ENCODE measurements at places on chromosomes 7 and 10.

- no peak for DNase-seq
These were observed 396.5 kb downstream of the POM121L12 start for GRCh38 chr7:53431901-53432300.

DNA sequence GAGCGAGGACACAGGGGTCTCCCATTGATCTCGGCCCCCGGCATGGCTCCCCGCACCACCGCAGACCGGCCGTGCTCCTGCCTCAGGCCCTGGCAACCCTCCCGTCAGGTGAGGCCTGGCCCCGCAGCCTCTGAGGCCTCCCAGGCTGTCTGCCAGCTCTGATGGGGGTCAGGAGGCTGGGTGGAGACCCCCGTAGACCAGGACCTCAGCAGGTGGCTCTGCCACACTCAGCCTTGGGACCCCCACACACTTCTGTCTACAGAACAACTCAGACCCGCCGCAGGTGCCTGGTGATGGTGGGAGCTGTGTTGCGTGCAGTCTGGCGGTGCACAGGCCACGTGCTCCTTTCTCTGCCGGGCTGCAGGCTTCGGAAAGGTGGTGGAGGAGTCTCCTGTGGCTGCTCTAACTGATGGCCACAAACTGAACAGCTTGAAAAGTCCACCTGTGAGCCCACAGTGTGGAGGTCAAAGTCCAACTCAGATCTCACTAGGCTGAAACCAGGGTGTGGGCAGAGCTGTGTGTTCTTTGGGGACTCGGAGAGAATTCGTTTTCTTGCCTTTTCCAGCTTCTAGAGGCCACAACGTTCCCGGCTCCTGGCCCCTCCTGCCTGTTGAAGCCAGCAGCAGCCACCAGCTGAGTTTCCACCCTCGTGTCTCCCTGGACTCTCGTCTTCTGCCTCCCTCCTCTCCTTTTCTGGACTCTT is 62.5 kb downstream of the PWWP2B start:
- DNase-seq, result no peak

GRCh38 chr10:130971123-130971435 is 340.4 kb downstream of the TCERG1L start:
- no peak for DNase-seq

DNA sequence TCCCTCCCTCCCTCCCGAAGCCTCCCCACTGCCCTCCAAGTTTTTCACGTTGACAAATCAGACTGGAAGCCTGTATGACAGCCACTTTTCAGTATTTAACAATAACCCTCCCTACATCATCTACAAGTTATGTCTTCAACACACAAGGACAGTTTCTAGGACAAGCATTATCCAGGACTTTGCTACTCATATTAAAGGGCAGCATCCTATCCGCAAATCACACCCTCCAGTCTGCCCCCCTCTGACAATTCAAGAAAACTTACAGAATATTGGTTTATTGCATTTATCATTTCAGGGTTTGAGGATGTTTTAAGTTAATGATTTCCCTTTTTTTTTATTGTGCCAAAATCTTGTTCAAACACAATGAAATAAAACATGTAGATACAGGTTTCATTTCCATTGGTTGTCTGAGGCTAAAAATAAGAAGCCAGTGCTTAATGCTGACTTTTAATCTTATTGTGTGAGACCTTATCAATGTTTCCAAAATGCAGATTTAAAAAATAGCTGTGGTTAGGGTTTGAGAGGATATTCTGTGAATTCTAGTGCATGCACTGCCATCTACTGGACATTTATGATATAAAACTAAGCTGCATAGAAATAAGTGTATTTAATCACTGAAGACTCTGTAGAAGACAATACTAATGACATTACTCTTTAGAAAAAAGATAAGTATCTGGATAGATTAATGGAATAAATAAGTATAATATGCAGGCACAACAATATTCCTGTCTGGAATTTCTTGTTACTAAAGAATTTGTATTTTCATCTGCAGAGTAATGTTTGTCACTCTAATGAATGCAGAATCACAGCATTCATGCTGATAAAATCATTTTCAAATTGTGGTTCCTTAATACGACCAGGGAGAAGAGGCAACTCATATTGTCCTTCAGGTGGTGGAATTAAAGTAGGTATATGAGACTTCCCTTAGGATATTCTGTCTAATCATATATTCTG is 64.1 kb downstream of the CAV1 start:
- DNase-seq, result no peak

DNA sequence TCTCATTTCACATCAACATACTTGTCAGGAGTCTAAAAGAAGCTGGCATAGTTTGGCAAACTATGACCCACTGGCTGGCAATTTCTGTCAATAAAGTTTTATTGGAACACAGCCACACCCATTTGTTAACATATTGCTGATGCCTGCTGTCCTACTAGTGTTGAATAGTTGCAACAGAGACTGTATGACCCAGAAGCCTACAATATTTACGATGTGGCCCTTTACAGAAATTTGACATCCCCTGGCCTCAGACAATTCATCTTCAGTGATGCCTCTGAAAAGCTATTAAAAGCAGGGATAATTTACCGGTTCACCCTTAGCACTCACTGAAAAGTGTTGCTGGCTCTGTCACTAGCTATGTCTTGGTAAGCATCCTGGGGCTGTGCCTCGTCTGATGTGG is 155.2 kb downstream of the ARID5B start:
- DNase-seq, result no peak

- DNase-seq, result no peak
These were observed 26.4 kb upstream of the GSDME start for GRCh38 chr7:24783698-24784097.

- no peak for DNase-seq
These were observed 84.9 kb downstream of the MKX start for GRCh38 chr10:27660711-27661110.

- DNase-seq, result no peak
These were observed 6.2 kb upstream of the MRC1 start for GRCh38 chr10:17802976-17803375.

DNA sequence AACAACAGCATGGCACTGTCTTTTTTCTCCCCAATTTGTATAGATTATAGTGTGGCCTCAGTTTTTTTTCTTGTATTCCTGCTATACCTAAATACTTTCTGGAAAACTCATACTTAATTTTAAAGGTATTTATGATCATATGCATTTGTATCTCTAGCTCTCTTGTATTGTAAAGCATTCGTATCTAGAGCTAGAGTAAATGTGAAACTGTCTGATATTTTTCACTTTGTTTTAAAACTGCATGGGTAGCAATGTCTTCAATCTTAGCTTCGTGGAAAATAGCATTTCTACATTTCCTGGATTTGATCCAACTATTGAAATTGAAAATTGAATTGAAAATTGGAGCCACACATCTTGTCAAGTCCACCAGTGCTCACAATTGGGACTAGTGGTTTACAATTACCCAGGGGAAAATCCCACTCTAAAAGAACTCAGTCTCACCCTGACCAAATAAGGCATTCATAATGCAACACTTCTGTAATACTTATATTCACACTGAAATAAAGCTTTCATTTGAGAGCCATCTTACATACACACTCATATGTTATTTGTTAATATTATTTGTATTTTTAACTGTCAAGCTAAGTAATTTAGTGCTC is 51.3 kb upstream of the KLF6 start:
- DNase-seq, result no peak

DNA sequence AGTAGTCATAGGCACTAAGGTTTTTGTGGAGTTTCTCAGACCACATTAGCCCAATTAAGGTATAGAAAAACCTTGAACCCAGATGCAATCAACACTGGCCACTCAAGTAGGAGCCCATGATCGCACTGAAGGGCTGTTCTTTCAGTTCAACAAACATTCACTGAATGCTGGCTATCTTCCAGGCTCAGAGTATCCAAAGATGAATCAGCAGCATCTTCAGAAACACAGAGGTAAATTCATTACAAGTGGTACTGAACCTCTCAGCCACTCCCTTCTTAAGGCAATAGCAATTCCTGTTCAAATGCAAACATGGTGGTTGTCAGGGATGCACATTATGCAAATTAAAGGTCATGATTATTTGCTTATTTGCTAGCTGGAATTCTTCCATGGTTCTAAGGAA is 17.1 kb downstream of the KCNK18 start:
- DNase-seq, result no peak

- no peak for DNase-seq
These were observed 111.0 kb downstream of the EGFR start for GRCh38 chr7:55129541-55130394.

DNA sequence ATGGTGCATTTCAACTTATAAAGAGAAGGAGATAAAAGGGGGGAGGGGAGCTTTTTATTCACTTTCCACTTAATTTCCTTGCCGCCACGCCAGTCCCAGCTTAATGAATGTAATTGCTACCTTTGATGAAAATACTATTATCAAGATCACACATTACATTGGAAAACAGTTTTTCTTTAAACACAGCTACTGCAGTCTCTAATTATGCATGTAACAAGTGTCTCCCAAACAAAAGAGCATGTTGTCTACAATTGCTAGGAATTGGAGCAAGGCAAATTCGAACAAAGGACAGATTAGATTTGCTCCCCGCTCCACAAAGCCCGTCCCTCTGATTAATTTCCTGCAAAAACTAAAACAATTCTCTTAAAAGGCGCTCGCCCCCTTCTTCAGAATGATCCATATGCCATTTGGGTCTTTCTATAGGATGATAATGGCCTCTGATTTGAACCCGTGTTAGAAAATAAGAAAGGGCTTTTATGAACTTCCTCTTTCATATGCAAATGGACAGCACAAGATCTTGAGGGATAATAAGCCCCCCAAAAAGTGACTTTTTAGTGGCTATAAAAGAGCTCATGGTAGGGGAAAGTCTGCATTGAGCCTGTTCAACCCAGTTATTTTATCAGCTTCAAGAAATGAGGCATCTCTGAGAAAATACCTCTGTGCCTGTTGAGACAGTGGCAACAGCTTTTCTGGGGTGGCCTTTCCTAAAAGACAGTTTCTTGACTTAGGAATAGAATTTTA is 60.6 kb downstream of the ACADSB start:
- no peak for DNase-seq

GRCh38 chr7:47497367-47498096 is 84.4 kb downstream of the TNS3 start:
- no peak for DNase-seq

DNA sequence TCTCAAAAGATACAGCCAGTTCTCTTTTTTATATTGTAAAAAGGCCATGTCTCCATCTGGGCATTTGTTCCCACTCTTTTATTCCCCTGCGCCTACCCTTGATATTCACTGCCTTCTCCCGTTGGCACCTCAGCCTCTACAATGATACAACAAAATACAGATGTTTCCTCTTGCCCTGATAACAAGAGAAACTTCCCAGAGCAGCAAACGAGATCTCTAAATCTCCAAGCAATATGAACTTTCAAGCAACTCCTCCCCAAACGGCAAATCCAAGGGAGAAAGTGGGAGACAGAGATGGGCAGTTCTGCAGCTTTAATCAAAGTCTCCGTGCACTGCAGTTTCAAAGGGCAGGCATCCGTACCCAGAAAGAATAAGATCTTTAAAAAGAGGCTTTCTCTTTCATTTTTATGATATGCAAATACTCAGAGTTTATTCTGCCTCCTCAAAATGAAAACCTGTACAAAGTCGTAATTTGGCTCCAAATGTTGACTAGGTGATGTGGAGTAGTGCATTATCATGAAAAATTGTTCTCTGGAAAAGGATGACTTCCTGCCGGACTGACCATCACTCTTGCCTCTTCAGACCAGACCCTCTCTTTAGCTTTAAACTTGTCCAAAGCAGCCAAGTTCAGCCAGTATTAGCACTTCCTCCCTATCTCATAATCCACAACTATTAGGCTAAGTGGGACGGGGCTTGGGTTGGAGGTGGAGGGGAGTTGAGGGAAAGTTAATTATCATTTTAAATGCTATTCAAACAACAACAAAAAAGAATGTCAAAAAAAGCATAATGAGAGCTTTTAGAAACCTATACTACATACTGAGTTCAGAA is 682 bp downstream of the HGF start:
- no peak for DNase-seq

GRCh38 chr7:13794581-13794980 is 194.9 kb downstream of the ETV1 start:
- no peak for DNase-seq

- DNase-seq, result no peak
These were observed 296.5 kb upstream of the STEAP1 start for GRCh38 chr7:89857767-89858166.

DNA sequence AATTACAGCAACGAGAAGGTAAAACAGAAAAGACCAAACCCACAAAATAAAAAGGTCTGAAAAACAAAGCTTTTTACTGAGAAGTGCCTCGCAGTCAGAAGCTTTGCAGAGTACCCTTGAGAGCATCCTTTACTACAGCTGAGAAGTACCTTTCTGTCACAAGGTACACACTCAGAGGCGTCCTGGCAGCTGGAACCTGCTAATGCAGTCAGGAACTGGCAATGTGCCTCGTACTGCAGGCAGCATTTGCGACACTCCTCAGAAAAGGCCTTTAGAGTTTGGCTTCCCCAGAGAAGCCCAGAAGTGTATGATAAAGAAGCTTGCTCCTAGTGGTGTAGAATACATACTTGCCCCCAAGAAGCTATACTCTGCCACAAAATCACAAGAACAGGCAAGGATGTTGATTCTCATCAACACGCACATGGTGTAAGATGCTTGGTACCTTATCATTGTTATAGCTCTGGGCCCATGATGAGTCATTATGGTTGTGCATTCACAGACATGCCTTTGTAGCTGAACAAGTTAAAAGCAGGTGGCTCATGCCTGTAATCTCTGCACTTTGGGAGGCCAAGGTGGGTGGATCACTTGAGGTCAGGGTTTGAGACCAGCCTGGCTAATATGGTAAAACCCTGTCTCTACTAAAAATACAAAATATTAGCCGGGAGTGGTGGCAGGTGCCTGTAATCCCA is 2.0 kb upstream of the GTPBP4 start:
- no peak for DNase-seq

DNA sequence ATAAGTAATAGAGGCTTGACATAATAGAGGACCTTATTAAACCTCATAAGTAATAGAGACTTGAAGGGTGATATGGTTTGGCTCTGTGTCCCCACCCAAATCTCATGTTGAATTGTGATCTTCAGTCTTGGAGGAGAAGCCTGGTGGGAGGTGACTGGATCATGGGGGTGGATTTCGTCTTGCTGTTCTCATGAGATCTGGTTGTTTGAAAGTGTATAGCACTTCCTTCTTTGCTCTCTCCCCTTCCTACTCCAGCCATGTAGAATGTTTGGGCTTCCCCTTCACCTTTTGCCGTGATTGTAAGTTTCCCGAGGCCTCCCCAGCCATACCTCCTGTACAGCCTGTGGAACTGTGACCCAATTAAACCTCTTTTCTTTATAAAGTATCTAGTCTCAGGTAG is 8.6 kb downstream of the KIFBP start:
- DNase-seq, result no peak

GRCh38 chr7:158943713-158944112 is 87.4 kb downstream of the DYNC2I1 start:
- no peak for DNase-seq

DNA sequence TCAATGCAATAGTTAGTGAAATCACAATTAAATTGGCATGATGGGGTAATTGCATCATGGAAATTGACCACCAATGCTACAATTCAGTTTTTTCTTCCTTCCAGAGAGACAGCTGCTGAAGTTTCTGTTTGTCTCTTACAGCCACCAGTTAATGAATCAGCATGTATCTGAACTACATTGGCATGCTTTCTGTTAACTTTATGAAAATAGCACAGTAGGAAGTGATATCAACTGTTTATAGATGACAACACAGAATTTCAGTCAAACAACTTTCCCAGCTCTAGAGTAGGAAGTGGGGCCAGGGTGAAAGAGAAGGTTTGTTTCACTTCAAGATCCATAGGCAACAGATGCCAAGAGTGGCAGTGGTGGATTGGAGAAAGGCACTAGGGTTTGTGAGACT is 339.6 kb upstream of the VWC2 start:
- DNase-seq, result no peak

- DNase-seq, result no peak
These were observed 16.0 kb downstream of the RNF32 start for GRCh38 chr7:156656598-156656997.

GRCh38 chr7:154871507-154871906 is 131.4 kb downstream of the PAXIP1 start:
- DNase-seq, result no peak

Data from effector memory CD4-positive, alpha-beta T cell (primary cell).